Pons (tissue), 1 donor: ENCODE measurements at places on chromosomes 6 and 20.

DNA sequence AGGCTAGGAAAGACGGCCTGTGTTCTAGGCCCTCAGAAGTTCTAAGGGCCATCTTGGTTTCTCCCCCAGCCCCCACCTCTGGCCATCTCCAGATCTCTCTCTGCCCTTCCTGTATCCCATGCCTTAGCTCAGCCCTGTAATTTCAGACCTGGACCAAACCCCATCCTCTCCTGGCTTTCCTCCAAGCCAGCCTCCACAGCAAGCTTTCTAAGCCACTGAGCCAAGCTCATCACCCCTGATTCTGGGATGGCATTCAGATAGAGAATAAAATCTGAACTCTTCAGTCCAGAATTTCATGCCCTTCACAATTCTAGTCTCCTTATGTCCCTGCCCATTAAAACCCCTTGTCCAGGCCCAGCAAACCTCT lies 18.9 kb upstream of the CCM2L start:
- no peak for DNase-seq

GRCh38 chr20:37335642-37336368 lies 10.1 kb upstream of the SRC start:
- DNase-seq, result no peak

GRCh38 chr20:10649797-10650160 lies 24.0 kb downstream of the JAG1 start:
- DNase-seq, result no peak

- no peak for DNase-seq
Measured at GRCh38 chr6:113432521-113433334, 424.4 kb upstream of the MARCKS start.

DNA sequence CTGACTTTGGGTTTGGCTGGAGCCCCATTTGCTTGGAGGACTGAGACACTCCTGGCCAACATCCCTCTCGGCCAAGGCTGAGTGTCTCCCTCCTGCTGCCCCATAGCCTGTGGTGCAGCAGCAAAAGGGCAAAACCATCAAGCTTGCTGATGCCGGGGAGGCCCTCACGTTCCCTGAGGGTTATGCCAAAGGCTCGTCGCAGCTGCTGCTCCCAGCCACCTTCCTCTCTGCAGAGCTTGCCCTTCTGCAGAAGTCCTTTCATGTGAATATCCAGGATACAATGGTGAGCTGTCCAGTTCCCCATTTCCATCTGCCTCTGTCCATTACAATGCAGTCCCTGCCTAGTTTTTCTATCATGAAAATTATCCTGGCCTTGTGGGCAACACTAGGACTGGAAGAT lies 6.0 kb downstream of the BPIFB6 start:
- DNase-seq, result no peak

DNA sequence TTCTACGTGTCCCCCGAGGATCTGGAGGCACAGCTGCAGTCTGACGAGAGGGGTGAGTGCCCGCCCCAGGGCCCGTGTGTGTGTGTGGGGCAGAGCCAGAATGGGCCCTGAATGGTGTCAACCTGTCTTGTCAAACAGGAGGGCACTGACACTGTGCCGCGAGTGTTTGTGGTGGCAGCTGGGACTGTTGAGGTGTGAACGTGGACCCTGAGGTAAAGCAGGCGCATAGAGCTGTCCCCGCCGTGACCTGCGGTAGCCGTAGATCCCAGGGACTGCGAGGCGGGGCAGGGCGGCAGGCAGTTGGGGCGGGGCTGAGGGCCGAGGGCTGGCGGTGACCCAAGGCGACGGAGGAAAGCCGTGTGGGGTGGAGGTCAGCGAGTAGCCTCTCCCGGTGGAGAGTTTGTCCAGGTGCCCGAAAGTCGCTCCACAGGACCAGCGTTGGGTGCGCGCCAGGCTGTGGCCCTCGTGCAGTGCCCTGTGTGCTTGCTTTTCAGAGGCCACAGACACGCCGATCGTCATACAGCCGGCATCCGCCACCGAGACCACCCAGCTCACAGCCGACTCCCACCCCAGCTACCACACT lies 25.2 kb downstream of the UCKL1 start:
- no peak for DNase-seq

- DNase-seq, result no peak
Measured at GRCh38 chr20:23246717-23247664, 103.6 kb upstream of the NXT1 start.

- DNase-seq, result no peak
Measured at GRCh38 chr20:24328901-24329300, 140.5 kb upstream of the SYNDIG1 start.

GRCh38 chr6:73285674-73286283 lies 22.8 kb upstream of the KHDC1 start:
- peak; percentile 63 for DNase-seq
